ENCODE measurements at places on chromosomes 7 and 10.

DNA sequence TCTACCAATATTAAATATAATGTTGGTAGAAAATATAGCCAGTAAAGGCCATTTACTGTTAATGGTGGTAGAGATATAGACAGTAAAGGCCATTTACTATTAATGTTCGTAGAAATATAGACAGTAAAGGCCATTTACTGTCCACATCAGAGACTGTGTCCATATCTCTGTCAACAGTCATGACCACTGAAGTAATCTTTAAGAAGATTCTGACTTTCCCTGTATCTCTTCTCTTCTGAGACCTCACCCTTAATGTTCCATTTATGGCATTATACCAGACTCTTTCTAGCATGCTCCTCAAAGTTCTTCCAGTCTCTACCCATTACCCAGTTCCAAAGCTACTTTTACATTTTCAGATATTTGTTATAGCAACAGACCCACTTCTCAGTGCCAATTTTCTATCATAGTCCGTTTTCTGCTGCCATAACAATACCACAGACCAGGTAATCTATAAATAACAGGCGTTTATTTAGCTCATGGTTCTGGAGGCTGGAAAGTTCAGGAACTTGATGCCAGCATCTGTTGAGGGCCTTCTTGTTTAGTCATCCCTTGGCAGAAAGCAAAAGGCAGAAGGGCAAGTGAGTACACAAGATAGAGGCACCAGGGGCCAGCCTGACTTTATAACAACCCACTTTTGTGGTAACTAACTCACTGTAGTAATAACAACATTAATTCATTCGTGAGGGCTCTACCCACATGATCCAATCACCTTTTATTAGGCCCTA, 7.9 kb upstream of the NUDCD3 start:
- no peak for DNase-seq

GRCh38 chr10:51765284-51765971, 66.0 kb upstream of the CSTF2T start:
- no peak for DNase-seq

- DNase-seq: no peak
Measured at GRCh38 chr7:86776136-86776535, 132.4 kb downstream of the GRM3 start.

GRCh38 chr10:119305860-119306513, 98.6 kb downstream of the GRK5 start:
- DNase-seq: peak; percentile 99

DNA sequence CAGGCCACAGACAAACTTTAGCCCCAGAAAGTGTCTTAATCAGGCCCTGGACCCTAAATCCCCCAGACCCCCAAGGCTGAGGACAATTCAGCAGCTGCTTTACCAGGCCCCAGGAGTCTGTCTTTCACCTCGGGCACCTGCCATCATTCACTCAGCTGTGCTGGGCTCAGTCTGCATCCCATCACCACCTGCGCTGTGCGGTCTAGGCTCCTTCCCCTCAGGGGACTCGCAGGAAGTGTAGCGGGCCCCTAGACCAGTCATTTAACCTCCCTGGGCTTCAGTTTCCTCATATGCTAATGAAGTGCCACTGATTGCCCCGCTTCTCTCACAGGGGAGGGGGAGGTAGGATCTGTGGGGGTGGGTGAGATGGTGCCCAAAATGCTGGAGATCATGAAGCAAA, 76.4 kb upstream of the ZMIZ1 start:
- no peak for DNase-seq

DNA sequence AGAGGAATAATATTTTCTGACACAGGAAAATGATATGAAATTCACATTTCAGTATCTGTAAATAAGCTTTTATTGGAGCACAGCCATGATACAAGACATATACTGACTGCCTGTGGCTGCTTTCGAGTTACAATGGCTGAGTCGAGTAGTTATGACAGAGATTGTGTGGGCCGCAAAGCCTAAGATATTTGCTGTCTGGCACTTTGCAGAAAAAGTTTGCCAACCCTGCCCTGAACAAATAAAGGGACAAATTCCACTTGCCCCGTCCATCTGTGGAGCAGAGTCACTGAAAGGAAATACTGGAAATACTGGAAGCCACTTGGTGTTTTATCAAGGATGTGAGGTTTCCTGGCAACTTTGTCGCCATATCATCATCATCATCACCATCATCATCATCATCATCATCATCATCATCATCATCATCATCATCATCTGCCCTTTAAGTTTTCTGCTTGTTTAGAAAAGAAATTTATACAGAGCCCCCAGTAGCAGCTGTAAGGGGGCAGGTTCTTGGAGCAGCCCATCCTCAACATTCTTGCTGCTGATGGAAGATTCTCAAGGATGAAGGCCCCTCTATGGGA, 85.8 kb downstream of the TCF7L2 start:
- DNase-seq: no peak

- no peak for DNase-seq
Measured at GRCh38 chr10:61173450-61173849, 229.5 kb upstream of the RHOBTB1 start.

DNA sequence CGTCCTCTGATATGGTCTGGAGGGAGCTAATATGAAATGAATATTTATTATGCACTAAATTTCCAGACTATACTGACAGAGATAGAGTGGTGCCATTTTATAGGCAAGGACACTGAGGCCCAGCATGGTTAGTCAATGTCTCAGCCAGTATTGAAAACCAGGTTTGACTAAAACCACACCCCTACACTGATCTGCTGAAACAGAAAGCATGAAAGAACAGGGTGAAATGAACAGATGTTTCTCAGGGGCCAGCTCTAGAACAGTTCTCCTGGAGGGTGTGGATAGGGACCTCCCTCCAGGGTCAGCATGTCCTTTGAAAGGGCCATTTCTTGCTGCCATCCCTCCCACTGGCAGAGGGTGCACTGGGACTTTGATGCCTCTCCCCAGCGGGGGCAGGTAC, 700.5 kb downstream of the GRID1 start:
- DNase-seq: no peak

DNA sequence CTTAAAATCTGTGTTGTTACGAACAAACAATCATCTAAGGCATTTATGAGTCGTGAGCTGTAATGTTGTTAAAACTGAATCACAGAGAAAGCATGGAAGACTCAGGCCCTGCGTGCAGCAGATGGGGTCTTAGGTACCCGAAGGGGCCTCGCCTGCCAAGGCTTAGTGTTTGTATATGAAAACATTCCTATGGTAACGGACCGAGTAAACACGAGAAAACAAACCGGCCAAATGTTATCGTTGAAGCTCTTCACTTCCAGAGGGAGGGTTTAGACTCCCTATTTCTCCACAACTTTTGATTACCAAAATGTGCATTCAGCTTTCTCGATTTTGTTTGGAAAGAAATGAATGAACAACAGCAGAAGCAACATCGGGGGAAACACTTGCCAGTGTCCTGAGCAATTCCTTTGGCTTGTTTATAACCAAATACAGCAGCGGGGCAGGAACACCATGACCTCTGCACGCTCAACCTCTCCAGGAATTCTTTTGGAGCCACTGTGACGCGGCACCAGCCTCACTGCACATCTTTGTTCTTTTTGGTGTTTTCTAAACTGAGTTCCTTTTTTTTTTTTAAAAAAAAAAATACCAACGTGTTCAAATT, 121.6 kb upstream of the KLF6 start:
- DNase-seq: peak; percentile 75

DNA sequence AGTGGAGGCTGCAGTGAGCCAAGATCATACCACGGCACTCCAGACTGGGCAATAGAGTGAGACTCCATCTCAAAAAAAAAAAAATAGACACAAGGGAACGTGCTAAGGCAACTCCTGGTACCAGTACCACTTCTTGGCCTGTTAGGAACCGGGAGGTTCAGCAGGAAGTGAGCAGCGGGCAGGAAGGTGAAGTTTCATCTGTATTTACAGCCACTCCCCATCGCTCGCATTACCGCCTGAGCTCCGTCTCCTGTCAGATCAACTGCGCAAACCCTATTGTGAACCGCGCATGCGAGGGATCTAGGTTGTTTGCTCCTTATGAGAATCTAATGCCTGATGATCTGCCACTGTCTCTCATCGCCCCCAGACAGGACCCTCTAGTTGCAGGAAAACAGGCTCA, 69.9 kb upstream of the FOXK1 start:
- no peak for DNase-seq

GRCh38 chr10:96275685-96276418, 4.5 kb upstream of the BLNK start:
- no peak for DNase-seq

DNA sequence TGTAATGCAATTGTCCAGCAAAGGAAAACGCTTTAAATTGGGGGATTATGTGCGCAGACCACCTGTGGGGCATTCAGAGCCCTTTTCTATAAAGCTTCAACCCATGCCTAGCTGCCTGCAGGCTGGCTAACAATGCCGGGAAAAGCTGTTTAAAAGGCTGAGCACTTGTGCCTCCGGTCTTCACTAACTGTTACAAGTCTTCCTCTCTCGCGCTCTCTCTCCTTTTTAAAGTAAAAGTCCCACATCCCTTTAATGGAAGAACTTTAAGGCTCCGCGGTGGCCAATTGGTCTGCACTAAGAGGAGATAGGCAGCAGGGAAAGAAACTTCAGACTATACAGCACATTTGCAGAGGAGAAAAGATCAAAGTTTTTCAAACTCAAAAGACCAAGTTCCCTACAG, 4.6 kb downstream of the FZD8 start:
- DNase-seq: no peak

GRCh38 chr10:119320981-119321380, 113.6 kb downstream of the GRK5 start:
- no peak for DNase-seq
